ENCODE measurements at places on chromosomes 16 and 17. TPM values are rescaled to one million over a fixed set of nuclear protein-coding genes. Genes with fewer than 3 reads are reported as not detected.

- H3K27ac ChIP-seq, result no peak overlapping the region
- no peak overlapping the region for H3K4me3 ChIP-seq
- peaks cover 26% of the 10 kb centered on the region for H3K27me3 ChIP-seq
- H3K36me3 ChIP-seq, result no peaks in the 10 kb centered on the region
- no peak for DNase-seq
- no peaks in the 10 kb centered on the region for H3K4me1 ChIP-seq
Measured at GRCh38 chr16:50534091-50534490, 14.1 kb upstream of the NKD1 start.

DNA sequence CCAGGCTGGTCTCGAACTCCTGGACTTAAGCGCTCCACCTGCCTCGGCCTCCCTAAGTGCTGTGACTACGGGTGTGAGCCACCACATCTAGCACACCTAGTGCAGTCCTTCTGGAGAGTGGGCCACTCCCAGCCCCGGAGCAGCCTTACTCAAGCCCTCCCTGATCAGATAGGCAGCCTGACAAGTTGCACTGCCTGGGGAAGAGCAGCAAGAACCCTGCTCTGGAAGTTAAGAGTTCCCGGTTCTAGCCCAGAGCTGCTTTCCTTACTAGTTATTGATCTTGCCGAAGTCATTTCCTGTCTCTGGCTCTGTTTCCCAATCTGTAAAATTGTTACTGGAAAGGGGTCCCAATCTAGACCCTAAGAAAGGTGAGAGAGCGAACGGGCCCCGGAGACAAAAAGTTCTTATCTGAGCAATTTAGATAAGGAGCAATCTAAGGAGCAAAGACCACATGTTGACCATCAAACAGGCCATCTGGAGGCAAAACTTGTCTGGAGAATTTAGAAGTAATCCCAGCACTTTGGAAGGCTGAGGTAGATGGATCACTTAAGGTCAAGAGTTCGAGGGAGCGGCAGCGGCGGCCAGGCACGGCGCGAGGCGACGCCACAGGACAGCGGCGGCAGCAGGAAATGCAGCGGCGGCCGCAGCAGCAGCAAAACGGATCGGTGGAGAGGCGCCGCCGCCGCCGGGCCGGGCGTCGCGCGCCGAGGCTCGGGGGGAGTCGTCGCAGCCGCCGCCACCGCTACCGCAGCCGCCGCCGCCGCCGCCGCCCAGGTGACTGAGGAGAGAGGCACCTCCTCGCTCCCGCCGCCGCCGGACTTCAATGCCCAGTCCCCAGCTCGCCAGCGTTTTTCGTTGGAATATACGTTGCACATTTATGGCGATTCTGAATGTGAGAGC is 4.3 kb upstream of the NAGLU start:
- DNase-seq, result peak; percentile 72
- H3K4me3 ChIP-seq, result peak overlapping the region; percentile 79
- peaks cover 42% of the 10 kb centered on the region for H3K4me1 ChIP-seq
- H3K27ac ChIP-seq, result peak overlapping the region; percentile 75
- H3K27me3 ChIP-seq, result peaks cover 2% of the 10 kb centered on the region
- peaks cover 2% of the 10 kb centered on the region for H3K36me3 ChIP-seq

- no peak overlapping the region for H3K4me3 ChIP-seq
- no peaks in the 10 kb centered on the region for H3K27me3 ChIP-seq
- H3K36me3 ChIP-seq, result peaks cover 8% of the 10 kb centered on the region
- peak overlapping the region; percentile 16 for H3K27ac ChIP-seq
- peaks cover 14% of the 10 kb centered on the region for H3K4me1 ChIP-seq
- peak; percentile 73 for DNase-seq
Measured at GRCh38 chr17:27602721-27603420, 28.1 kb upstream of the LGALS9 start.

Gene FNDC8
- not detected for total RNA-seq

GRCh38 chr17:32488604-32489180 is 1.9 kb downstream of the CDK5R1 start:
- no peak for DNase-seq
- H3K27me3 ChIP-seq, result no peaks in the 10 kb centered on the region
- H3K27ac ChIP-seq, result peak overlapping the region; percentile 77
- H3K36me3 ChIP-seq, result peaks cover 20% of the 10 kb centered on the region
- peaks cover 52% of the 10 kb centered on the region for H3K4me1 ChIP-seq

Gene CSH2
- not detected for total RNA-seq
